ENCODE measurements at places on chromosomes 3 and 15.

- no peak for DNase-seq
Measured at GRCh38 chr15:98614681-98615080, 33.7 kb upstream of the IGF1R start.

- DNase-seq, result no peak
Measured at GRCh38 chr15:73888224-73889041, 15.1 kb downstream of the TBC1D21 start.

- no peak for DNase-seq
Measured at GRCh38 chr15:72764656-72765055, 18.9 kb downstream of the ADPGK start.

GRCh38 chr3:43499256-43499655, 122.6 kb downstream of the ANO10 start:
- no peak for DNase-seq

GRCh38 chr3:126153695-126154360, 26.6 kb downstream of the ALDH1L1 start:
- DNase-seq, result no peak

DNA sequence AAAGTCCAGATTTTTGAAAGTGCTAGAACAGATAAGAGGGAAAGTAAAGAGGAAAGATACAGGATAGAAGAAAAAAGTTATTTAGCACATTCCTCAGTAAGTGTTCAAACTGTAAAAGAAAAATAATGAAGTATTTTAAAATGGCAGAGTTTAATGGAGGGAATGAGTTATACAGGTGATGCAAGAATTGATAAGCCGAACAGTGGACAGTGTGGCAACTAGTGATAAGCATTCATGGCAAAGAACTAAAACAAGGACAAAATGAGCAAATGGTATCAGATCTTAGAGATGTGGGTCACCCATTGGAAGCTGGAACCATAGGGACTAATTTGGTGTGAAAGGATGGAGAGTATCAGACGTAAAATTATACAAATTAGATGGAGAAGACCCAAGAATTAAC, 622.9 kb upstream of the SGO1 start:
- no peak for DNase-seq
